Occipital lobe (tissue), 3 donors: ENCODE measurements at places on chromosomes 1 and 21. TPM values are rescaled to one million over a fixed set of nuclear protein-coding genes. Genes with fewer than 3 reads are reported as not detected.

IL12RB2 gene
- total RNA-seq = 12.2 TPM

TDRKH gene
- total RNA-seq = 17.6 TPM

IQGAP3 gene
- 1.1 TPM for total RNA-seq

C1orf210 gene
- not detected for total RNA-seq

MYOG gene
- not detected for total RNA-seq

SZRD1 gene
- total RNA-seq = 5.1 TPM

RHCE gene
- not detected for total RNA-seq

FAM3B gene
- total RNA-seq = not detected

LCE6A gene
- total RNA-seq = not detected

NGF gene
- 0.78 TPM for total RNA-seq

GJA9 gene
- not detected for total RNA-seq

BARHL2 gene
- total RNA-seq = not detected

IL23R gene
- not detected for total RNA-seq

ANKRD34A gene
- total RNA-seq = 2.2 TPM

CELA2A gene
- total RNA-seq = not detected

NKAIN1 gene
- 33.4 TPM for total RNA-seq

GIPC2 gene
- total RNA-seq = 0.47 TPM

ZMYND12 gene
- total RNA-seq = not detected

S100A8 gene
- total RNA-seq = 3.9 TPM

TFF2 gene
- not detected for total RNA-seq

GPR3 gene
- not detected for total RNA-seq

ZNF648 gene
- 0.31 TPM for total RNA-seq

PTPN14 gene
- 2.7 TPM for total RNA-seq

LORICRIN gene
- total RNA-seq = not detected

FCAMR gene
- not detected for total RNA-seq

FAM167B gene
- 2.0 TPM for total RNA-seq

PKN2 gene
- 67.4 TPM for total RNA-seq

WDR64 gene
- not detected for total RNA-seq

TRAF5 gene
- total RNA-seq = 13.9 TPM

CACHD1 gene
- 14.3 TPM for total RNA-seq

ZNF683 gene
- not detected for total RNA-seq

SLAMF1 gene
- total RNA-seq = not detected

MYOM3 gene
- total RNA-seq = under 0.01 TPM

AMY1B gene
- total RNA-seq = not detected

SH2D1B gene
- not detected for total RNA-seq

ATP1A2 gene
- total RNA-seq = 47.1 TPM

CD1E gene
- not detected for total RNA-seq

RC3H1 gene
- total RNA-seq = 36.7 TPM

SLC66A1 gene
- total RNA-seq = 18.4 TPM
